ENCODE measurements at places on chromosomes 3 and 15.
A peak's percentile ranks its signal among the peaks of the same experiment; 100 is the strongest.

DNA sequence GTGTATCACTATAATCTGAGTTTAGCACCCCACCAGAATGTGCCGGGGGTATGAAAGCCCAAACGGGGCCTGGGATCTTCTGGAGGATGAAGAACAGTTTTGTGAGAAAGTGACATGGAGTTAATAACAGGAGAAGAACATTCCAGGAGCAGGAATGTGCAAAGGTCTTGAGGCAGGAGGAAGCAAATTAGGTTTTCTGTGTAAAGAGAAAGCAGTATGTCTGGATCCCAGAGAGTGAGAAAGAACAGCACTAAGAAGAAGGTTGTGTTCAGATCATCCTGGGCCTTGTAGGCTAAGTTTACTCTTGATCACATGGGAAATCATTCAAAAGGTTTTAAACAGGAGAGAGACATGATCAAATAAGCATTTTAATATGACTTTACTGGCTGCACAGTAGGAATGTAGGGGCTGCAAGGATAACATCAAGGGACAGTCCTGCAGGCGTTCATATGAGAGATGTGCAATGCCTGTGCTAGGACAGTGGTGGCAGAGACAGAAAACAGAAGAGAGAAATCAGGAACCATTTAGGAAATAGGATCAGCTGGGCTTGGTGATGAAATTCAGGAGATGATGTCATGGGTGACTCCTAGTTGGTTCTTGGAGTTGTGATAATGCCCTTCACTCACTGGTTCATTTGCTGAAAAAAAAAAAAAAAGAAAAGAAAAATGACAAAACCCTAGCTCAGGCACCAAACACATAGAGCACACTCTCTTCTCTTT, 113.5 kb downstream of the TNIK start:
- no peak for DNase-seq

DNA sequence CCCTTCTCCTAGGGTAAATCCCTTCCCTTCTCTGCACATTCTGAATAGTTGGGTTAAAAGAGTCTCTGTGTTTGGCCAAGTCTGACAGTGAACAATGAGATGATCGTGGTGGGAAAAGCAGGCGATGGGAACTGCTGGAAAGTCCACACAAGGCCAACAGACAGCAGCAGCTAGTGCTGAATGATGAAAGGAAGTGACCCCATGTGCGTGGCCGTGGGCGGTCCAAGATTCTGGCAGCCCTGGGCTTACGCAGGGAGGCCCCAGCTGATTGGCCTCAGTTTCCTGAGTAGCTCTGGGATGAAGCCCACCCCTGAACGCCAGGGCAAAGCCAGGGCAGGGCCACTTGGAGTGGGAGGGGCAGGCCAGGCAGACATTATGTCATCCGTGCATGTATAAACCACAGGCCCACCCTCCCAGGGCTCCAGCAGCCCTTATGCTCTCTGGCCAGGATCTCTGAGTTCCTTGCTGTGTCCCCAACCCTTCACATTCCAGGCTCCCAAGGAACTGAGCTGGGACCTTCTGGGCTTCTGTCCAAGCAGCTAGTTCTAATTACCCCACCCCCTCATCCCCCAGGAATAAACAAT, 57.8 kb downstream of the CDC25A start:
- DNase-seq = peak; percentile 84

- DNase-seq = no peak
Measured at GRCh38 chr3:99863588-99863987, 45.9 kb downstream of the CMSS1 start.

- DNase-seq = no peak
Measured at GRCh38 chr3:177569193-177569592, 371.9 kb upstream of the TBL1XR1 start.

DNA sequence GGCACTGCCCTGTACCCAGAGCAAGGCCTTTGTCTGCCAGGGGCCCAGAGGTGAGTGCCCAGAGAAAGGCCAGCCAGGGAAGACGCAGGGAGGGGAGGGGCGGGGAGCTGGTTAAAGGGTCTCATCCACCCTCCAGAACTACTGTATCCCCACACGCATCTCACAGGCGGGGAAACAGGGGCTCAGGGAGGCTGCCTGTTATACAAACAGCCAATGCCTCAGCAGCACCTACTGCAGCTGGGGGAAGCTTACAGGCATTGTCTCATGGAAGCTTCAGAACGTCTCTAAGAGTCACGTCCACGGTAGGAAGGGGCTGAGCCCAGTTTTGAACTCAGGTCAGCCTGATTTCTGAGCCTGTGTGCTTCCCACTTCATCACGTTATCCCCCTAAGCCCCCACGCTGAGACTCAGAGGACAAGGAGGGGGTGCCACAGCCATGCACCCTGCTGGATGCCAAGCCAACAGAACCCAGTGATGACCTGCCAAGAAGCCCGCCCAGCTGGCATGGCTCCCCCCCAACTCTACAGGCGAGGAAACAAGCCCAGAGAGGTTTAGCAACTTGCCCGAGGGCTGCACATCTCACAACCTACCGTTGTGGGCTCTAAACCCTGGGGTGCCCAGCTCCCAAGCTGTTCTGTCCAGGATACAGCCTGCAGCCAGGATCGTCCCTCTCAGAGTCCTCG, 54.5 kb downstream of the IQSEC1 start:
- DNase-seq = no peak

GRCh38 chr3:186193534-186194450, 84.9 kb upstream of the ETV5 start:
- DNase-seq = no peak

DNA sequence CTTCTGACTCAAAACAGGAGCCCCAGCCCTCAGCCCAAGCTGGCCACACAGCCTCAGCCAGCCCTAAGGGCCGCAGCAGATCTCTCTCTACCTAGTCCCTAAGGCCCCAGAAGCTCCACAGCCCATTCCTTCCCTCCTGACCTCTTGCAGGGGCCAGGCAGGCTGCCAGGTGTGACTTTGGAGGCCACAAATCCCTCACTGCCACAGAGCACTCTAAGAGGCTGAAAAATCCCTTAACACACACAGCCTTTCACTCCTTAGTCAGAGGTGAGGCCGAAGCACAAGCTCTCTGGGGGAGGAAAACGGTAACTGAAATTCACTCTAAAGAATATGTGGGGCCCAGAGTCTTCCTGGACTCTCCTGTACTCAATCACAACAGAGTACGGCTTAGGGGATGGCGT, 23.3 kb downstream of the LRRC2 start:
- DNase-seq = no peak

DNA sequence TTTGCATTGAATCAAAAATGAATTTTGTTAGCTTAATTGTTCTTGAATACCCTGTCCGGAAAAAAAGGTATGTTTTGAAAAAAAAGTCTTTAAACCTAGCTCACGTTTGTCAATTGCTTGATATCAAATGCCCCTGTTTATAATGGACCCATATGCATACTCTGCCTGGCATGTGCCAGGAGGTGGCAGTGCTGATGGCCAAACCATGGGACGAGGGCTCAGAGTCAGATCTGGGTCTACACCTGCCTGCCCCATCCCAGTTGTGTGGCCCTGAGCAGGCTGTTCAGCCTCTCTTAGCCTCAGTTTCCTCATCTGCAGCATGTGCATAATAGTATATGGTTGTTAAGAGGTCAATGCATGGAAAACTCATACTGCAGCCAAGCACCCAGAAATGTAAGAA, 38.8 kb downstream of the PRKCD start:
- no peak for DNase-seq

- no peak for DNase-seq
Measured at GRCh38 chr3:68090571-68090970, 436.2 kb upstream of the SUCLG2 start.

DNA sequence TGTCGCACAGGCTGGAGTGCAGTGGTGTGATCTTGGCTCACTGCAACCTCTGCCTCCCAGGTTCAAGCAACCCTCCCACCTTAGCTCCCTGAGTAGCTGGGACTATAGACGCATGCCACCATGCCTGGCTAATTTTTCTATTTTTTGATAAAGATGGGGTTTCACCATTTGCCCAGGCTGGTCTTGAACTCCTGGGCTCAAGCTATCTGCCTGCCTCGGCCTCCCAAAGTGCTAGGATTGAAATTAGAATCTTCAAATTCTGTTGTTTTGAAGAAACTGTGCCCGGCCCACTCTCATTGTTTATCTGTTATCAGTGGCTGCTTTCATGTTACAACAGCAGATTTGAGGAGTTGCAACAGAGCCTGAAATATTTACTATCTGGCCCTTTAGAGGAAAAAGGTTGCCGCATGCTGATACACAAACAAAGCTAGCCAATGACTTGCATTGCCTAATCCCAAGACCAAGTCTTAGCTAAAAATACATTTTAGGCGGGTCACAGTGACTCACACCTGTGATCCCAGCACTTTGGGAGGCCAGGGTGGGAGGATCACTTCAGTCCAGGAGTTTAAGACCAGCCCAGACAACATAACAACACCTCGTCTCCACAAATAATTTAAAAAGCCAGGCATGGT, 43.2 kb upstream of the PPP4R2 start:
- no peak for DNase-seq

DNA sequence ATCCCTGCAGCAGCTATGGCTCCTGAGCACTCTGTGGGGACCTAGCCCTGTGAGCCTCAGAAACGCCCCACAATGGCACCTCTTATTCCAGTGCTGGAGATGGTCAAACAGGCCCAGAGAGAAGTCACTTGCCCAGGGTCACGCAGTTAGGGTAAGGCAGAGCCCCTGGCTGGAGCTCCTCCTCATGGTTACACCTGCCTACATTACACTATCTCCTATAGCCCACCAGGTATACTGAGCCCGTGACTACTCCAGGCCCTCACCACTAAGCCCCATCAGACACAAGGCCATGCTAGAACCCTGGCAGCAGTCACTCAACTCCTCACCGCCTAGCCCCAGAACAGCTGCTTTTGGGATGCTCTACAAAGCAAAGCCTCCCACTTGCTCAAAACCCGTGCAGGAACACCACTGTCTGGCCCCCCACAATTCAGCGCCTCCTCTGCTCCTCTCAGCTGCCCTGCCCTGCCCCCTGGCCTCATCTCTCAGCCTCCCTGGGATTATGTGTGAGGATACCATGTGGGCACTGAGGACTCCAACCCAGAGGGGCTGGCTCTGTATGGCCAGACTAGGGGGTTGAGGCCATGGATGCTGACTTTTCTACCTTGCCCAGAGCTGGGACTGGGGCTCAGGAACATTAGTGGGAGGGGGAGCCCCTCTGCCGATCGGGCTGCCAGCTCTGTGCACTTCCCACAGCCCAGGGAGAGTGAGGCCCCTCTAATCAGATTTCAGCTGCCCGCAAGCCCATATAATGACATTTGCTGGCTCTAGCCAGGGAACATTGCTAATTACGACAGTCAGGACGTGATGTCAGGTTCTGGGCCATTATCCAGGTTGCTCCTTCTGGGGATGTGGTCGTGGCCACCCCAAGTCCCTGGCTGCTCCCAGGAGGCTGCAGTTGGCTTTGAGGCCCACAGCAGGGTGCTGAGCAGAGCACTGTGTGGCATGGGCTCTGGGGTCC, 4.0 kb downstream of the NT5DC2 start:
- DNase-seq = peak; percentile 50

DNA sequence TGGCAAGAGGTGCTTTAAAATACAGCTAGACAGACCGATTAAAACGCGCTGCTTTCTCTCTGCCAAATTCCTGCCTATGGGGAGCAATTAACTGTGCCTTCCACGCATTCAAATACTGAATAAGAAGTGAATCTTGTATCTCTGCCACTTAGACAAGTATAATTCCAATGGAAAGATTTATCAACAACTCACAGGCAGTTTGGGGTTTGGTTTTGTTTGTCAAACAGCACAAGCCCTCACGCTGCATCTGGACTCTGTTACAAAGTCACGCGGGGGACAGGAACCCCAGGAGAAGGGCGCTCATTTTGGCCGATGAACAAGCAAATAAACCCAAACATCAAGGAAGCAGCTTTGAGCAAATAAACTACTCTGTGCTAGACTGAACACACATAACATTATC, 61.8 kb upstream of the TMCO5A start:
- DNase-seq = no peak

- DNase-seq = no peak
Measured at GRCh38 chr15:44137750-44138149, 57.3 kb downstream of the FRMD5 start.

- no peak for DNase-seq
Measured at GRCh38 chr3:191412759-191413158, 48.2 kb upstream of the PYDC2 start.

DNA sequence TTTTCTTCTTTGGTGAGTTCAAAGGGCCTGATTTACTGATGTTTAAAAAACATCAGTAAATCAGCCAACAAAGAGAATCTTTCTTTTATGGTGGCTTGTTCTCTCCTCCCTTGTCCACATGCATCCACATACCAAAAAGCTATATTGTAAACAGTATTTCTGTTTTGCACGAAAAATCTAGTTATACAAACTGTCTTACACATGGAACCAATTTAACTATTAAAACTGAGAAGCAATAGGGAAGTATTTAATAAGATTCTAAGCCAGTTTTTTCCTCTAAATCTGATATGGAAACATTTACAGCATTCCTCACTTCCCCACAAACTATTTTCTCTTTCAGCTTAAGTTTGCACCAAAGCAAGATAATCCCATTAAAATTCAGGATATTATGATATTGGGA, 110.8 kb upstream of the ICE2 start:
- no peak for DNase-seq

DNA sequence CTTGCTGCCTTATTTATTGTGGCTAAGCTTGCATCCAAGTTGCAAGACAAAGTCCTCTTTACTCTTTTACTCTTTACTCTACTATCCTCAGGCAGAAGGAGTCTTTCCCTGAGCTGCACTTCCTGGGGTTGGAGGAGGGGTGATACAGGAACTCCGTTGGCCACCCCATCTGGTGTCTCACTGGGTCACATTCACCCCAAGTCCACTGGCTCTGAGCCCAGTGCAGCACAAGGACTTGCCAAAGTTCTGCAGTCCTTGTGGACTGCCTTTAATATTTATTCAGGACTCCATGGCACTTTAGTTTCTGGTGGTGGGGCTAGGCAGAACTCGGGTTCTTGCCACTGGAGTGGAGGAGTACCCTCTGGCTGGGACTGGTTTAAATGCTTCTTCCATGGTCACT, 165.4 kb upstream of the KCNH8 start:
- DNase-seq = no peak

DNA sequence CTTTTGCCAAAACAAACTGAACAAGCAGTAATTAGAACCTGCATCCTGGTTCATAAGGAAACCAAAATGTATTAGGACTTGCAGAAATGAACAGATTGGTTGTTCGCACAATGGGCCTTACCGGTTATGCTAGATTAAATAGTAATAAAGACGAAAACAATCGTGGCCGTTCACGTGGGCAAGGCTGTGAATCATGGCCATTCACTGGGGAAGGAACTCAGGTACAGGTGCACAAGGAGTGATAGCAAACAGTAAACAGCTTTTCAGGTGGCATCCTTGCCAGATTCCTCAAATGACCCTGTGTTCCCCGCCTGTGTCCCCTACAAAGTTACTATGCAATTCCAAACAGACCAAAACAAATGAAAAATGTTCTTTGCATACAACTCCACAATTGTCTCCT, 8.2 kb downstream of the LRIG1 start:
- no peak for DNase-seq

DNA sequence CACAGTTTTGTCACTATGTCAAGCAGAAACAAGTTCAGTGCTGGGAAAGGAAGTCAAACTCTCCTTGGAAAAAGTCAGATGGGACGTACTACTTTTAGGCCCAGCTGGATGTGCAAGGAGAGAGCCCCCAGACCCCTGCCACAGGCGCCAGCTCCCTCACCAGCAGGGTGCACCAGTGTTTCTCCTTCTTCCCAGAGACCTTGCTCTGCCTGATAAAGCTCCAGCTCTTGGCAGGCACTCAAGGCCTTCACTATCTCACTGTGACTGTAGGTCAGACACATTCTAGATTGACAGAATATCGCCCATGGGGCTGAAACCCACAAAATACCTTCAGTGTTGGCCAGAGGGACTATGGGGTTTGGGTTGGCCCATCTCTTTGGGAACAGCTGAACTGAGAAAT, 54.8 kb upstream of the CHRNB4 start:
- DNase-seq = no peak

Measured in sciatic nerve (tissue), 2 donors.